DMS153 (cell line): ENCODE measurements at places on chromosomes 4 and X.

- DNase-seq: no peak
Measured at GRCh38 chr4:26110493-26110892, 196.5 kb downstream of the SMIM20 start.

GRCh38 chr4:8221985-8222384 is 22.9 kb downstream of the SH3TC1 start:
- no peak for DNase-seq

DNA sequence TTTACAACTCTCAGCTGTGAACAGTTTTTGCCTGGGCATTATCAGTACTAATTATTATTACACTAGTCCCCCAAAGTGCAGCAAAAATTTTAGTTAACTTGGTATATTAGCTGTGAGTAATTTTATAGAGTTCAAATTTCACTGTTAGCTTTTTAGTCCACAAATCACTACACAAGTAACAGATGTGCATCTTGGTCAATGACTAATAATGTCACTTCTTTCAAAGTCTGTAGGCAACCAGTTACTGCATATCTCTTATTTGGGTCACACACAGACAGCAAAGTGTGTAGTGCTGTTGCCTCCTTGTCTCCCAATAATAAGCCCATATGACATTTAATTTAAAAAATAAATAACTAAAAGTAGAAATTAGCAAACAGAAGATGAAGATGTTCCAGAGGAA is 159.9 kb downstream of the SCFD2 start:
- no peak for DNase-seq

DNA sequence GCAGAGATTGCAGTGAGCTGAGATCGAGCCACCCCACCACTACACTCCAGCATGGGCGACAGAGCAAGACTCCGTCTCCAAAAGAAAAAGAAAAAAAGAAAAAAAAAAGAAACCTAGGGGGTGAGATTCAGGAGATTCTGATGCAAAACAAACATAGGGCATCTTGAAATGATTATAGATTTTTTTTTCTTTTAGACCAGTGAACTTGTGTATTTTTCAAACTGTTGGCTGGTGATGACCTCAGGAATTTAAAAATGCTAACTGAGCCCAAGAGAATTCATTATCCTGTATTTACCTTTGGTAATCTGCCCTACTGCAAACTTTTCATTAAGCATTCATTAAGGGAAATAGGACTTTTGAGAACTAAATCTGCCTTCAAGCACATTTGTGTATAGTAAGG is 20.6 kb downstream of the ATP10D start:
- no peak for DNase-seq

DNA sequence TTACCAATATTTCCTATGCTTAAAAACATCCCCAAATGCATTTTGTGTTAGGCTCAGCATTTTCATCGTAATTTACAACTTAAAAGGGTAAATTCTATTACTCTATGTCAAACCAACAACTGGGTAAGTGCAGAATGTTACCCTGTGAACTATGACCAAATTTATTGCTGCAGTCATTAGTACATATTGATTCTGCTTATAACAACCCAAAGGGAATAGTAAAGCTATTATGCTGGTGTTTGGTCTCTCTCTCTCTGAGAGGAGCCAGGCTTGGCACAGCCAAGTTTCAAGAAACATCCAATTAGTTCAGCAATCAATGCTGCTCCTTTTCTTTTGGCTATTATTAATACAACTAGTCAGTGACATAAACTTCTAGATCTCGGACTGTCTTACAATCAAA is 747.7 kb downstream of the CENPC start:
- DNase-seq: no peak

- no peak for DNase-seq
Measured at GRCh38 chrX:76919761-76920160, 492.3 kb downstream of the MAGEE1 start.

DNA sequence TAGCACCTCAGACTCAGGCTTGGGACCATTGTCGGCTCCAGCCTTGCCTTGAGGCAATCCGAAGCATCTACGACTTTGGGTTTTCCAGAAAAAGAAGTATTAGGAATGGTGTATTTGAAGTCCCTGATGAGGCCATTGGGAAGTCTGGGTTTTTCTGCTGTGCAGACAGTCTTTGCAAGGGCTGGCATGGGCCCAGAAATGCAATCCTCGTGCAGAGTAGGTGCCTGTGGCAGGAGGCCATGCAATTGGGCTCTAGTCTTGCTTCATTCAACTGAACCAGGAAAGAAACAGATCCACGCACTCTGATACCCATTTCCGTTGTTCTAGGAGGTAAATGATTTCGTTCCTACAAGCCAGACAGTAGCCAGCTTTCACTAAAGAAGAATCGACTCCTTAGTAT is 12.4 kb downstream of the ZFP92 start:
- DNase-seq: no peak

- no peak for DNase-seq
Measured at GRCh38 chrX:50099331-50099730, 101.5 kb downstream of the AKAP4 start.

DNA sequence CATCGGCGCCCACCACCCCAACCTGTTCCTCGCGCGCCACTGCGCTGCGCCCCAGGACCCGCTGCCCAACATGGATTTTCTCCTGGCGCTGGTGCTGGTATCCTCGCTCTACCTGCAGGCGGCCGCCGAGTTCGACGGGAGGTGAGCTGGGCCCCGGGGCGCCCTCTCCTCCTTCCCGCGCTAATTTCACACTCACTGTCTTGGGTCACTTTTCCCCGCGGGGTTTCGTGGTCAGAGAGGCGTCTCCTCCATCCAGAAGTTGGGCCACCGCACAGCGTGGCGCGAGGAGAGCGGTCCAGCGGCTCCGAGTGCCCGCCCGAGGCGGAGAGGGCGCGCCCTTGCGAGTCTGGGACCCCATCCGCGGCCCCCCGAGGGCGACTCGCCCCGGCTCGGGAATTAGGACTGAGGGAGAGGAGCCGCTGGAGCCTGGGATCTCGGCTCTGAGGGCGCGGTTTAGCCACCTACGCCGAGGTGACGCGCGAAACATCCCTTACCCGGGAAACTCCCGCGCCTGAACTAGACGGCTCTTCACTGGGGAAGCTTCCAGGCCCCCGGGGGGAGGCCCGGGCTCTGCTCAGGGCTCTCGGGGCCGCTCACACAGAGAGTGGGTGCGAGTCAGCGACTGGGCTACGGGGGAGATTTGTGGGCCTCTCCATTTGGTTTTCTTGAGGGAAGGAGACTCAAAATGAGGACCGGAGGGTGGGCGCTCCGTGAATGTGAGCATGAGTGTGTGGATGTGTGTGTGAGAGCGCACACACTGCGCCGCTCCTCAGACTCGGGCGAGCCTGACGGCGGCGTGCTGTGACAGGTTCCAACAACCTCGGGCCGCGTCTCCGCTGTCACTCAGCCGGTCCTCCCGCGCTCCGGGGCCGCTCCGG is 551 bp downstream of the NPNT start:
- DNase-seq: no peak
